ENCODE measurements at places on chromosomes 3 and 15. TPM values are rescaled to one million over a fixed set of nuclear protein-coding genes. Genes with fewer than 3 reads are reported as not detected.

DNA sequence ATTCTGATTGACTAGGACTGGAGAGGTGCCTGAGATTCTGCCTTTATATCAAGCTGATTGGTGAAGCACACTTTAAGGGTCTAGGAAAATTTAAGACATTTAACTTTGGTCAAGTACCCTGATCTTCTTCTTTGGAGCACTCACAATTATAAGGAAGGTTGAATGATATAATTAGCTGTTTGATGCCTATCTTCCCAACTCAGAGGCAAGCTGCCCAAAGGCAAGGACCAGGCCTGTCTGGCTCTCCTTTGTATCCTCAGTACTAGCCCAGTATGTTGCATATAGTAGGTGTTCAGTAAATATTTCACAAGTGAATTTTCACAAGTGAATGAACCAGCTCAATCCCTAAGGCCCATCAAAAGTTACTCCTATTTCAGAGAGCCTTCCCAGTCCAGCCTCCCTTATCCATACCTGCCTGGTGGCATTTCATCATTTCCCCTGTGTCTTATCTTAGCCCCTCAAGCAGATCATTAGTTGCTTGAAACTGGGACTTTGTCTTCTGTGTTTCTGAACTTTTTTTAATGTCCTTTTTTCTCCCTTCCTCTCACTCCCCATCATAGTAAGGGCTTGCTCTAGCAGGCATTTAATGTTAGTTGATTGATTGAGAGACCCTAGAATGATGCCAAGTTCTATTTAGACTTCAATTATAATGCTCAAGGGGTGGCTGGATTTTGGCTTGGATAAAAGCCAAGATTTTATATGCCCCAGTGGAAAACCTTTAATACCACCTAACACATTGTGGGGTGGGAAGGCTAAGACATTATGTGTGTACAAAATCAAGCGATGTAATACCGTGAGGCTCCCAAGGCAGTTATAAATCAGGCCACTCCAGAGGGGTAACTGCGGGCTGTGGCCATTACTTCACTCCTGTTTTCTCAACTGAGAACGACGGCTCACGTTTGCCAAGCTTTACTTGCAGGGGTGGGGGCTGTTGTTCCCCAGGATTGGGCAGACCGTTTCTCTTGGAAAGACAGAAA is 43.2 kb upstream of the BOC start:
- no peak for DNase-seq

DNA sequence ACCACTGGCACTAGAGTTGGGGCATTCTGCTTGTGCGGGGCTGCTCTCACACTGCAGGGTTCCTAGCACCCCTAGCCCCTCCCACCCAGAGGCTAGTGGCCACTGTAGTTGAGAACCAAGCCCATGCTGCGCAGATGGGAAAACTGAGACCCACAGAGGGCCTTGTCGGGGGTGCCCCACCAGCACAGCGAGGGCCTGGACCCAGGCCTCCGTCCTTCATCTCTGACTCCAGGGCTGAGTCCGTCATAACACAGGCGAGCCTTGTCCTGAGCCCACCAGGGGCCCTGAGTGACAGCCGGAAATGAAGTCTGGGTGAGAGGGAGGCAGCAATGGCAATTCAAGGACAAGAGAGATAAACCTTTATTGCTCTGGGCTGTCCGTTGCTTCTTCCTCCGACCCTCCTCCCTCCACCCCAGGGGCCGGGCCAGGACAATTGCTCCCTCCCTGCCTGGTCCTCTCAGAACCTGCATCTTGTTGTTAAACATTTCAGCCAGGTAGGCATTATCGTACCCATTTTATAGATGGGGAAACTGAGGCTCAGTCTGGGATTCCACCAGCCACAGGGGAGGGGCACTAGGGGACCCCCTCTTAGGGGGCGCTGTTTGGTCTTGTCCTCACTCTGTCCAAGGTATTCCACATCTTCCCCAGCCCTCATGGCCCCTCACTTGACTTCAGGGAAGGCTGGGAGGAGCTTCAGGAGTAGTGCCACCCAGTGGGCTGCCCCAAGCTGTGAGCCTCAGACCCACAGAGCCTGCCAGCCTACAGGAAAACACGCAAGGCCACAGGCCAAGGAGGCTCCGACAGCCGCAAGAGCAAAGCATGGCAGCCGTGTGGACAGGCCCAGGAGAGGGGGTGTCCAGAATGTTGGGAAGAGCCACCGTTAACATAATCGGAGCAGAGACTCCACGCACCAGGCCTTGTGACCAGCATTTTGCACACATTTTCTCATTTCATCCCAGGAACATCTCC is 4.4 kb upstream of the GRIP2 start:
- DNase-seq: no peak

DNA sequence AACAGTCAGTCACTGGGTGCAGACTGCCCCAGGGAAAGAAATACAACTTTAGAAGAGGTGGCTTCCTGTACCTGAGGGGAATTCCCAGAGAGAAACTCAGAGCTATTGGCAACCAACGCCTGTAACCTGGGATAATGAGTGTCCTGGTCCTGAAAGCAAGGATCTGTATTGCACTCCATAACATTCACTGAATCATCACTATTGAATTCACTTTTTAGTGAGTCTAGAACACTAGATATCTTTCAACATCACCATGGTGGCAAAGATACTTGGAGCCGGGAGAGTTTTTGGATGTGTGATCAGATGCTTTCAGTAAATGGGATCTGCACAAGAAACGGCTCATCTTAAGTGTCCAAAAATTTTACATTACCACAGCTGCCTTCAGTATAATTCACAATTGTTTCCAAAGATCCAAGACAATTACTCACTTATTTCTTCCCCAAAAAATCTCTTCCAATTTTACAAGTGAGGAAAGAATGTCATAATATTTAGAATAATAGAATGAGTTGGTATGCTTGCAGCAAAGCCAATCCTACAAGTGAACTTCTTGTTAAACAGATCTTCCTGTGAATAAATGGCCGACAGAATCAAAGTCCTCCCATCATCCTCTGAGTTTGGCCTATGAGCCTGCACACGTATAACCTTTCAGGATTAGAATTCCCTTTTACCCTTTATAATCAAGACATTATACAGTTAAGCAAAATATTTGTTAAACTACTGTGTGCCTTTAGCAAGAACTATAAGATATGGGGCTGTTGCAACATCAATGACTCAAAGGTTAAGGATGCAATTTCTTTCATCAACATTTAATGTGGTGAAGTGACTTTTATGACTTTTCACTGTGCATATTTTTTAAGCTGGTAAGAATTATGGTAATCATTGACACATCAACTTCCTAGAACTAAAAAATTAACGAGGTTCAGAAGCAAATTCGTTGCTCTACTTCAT is 243.3 kb upstream of the COL8A1 start:
- DNase-seq: no peak

GRCh38 chr3:72227486-72228070 is 442.6 kb upstream of the PROK2 start:
- no peak for DNase-seq

DNA sequence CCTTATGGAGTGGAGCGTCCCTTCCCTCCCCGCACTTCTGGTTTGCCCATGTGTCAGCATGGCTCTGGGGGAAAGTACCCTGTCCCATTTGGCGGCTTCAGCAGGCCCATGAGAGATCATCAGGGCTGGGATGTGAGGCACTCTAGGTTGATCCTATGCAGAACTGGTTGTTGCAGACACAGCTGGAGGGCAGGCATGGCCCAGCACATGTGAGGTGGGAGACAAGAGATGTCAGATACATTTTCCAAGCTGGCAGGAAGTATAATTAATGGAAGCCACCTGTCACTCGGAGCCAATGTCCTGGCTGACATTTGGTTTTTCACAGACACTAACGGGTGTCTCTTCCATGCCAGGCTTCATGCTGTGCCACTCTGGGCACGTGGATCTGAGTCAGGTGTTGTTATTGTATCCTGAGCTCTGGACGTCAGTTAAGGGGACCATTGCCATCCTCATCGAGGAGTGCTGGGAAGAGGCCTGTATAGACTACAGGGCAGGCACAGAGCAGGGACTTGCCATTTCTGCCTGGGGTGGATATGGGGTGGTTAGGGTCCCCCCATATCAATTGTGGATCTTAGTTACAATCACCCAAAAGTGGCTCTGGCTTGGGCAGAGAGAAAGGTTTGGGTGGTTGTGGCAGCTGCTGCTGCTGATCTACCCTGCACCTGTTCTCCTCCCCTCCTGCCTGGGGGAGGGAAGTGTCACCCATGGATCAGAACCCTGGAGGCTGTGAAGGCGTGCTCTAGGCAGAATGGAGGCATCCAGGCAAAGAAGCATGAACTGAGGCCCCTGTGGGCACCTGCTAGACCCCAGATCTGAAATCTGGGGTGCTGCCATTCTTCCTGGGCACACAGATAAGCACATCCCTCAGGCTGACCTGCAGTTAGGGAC is 140.7 kb downstream of the FBLN2 start:
- DNase-seq: no peak

DNA sequence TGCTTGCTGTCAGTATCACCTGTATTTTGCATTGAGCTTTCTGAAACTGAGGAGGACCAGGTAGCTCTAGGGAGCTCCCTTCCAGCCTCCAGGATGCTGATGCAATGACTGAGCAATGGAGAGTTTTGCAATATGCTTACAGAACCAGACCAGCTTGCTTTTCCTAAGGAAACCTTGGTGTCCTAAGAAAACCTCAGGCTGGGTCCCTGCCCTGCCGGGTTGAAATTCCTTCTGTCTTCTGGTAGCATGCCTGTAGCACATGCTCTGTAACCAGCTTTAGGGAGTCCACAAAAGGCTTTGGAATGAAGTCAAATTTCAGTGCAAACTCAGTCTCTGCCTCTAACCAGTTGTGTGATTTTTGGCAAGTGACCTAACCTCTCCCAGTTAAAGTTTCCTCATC is 65.8 kb upstream of the GSK3B start:
- DNase-seq: peak; percentile 84

GRCh38 chr15:62880278-62880677 is 162.3 kb upstream of the TPM1 start:
- DNase-seq: no peak

DNA sequence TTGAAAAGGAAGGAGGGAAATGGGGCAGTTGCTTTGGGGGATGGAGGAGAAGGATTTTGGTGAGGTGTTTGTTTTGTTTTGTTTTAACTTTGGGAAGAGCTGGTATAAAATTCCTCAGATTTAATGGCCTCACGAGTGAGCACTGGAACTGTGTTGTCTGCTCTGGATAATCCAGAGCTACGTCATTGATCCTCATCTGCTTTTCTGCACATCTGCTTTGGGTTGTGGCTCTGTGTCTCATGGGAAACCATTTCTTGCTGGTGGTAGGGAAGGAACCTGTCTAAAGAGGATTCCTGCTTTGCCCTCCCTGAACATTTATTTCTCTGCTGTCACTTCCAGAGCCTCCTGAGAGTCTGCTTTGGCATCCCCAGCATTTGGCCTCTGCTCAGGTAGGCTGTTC is 3.1 kb downstream of the SNRK start:
- no peak for DNase-seq

DNA sequence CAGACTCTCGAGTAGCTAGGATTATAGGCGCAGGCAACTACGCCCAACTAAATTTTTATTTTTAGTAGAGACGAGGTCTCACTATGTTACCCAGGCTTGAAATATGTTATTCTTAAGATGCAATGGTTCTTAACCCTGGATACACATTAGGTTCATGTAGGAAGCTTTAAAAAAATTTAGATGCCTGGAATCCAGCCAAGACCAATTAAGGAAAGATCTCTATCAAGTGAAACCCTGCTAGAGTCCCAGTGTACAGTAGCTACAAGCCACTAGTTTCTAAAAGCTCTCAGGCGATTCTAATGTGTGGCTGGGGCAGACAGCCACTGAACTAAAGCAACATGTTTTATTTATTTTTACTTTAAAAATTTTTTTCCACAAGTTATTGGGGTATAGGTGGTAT is 33.2 kb downstream of the TRIM69 start:
- no peak for DNase-seq

GRCh38 chr15:92413510-92413909 is 19.8 kb downstream of the ST8SIA2 start:
- no peak for DNase-seq

- DNase-seq: no peak
Measured at GRCh38 chr3:126912027-126912422, 70.9 kb upstream of the PLXNA1 start.

- no peak for DNase-seq
Measured at GRCh38 chr15:60660290-60661051, 181.5 kb upstream of the ICE2 start.

- DNase-seq: peak; percentile 81
Measured at GRCh38 chr3:4826237-4827100, 152.8 kb upstream of the BHLHE40 start.

DNA sequence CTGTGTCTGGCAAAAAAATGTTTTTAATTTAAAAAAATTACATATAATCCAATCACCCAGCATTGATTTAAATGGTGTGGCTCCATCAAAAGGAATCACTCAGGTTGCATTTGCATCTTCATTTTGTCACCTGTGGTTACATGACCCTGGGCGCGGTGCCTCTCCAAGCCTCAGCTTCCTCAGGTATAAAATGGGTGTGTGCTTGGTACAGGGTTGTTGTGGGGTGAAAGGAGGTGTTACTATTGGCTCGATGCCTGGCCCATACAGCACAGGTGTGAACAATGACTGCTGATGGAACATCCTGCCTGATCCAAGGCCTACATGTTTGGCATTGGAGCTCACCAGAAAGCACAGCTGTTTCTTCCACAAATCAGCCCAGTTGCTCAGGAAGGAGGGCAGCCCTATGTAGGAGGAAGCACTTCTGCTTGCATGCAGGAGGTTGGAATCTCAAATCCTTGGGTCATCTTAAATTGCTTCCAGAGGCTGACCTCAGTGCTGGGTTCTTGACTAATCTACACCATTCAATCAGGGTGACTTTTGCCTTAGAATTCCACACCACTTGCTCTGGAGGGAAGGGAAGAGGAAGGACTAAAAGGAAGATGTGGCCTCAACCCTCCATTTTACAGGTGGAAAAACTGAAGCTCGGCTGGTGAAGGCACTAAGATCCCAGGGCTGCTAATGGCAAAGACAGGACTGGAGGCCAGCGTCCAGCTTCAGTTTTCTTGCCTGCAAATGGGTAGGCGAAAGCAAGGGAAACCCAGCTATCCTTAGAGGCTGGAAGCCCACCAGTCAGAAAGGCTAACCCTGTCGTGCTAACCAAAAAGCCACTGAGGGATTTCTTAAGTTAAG is 31.7 kb downstream of the BHLHE40 start:
- DNase-seq: no peak

DNA sequence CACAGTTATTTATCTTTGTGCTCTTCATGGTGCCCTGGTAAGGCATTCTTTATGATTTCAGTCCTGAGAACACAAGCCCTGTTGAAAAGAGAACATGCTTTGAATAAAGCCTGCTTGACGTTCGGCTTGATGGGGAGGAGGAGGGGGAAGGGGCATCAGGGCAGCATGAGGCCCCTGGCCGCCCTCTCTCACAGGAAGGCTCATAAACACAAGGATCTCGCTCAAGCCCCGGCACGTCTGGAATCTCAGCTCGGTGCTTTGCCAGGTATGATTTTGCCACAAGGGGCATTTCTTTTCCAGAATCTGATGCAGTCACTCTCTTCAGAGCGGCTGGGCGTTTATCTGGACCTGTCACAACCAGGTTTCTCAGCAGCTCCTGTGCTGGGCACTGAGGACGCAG is 129.4 kb downstream of the DNAJB8 start:
- no peak for DNase-seq

The APOD gene
- 302 TPM for total RNA-seq

The RFT1 gene
- total RNA-seq: 8.3 TPM

The TARS3 gene
- 10.4 TPM for total RNA-seq

The LOXL1 gene
- total RNA-seq: 12.1 TPM

The AADACL2 gene
- total RNA-seq: 33.5 TPM

The COL8A1 gene
- 3.5 TPM for total RNA-seq

The FSIP1 gene
- total RNA-seq: 0.21 TPM

The CADPS gene
- 2.5 TPM for total RNA-seq

The CTXN2 gene
- not detected for total RNA-seq

The SCAANT1 gene
- total RNA-seq: not detected

The DGKG gene
- total RNA-seq: 4.0 TPM

All from suprapubic skin (tissue), 4 donors.